ENCODE measurements at places on chromosomes 12 and 14.
A peak's percentile ranks its signal among the peaks of the same experiment; 100 is the strongest.

- no peak for DNase-seq
Observed at GRCh38 chr14:51208982-51209381, 31.1 kb upstream of the TMX1 start.

- peak; percentile 22 for DNase-seq
Observed at GRCh38 chr12:1800401-1801302, 19.7 kb upstream of the LRTM2 start.

GRCh38 chr12:75622492-75622891 lies 111.1 kb upstream of the KRR1 start:
- no peak for DNase-seq

DNA sequence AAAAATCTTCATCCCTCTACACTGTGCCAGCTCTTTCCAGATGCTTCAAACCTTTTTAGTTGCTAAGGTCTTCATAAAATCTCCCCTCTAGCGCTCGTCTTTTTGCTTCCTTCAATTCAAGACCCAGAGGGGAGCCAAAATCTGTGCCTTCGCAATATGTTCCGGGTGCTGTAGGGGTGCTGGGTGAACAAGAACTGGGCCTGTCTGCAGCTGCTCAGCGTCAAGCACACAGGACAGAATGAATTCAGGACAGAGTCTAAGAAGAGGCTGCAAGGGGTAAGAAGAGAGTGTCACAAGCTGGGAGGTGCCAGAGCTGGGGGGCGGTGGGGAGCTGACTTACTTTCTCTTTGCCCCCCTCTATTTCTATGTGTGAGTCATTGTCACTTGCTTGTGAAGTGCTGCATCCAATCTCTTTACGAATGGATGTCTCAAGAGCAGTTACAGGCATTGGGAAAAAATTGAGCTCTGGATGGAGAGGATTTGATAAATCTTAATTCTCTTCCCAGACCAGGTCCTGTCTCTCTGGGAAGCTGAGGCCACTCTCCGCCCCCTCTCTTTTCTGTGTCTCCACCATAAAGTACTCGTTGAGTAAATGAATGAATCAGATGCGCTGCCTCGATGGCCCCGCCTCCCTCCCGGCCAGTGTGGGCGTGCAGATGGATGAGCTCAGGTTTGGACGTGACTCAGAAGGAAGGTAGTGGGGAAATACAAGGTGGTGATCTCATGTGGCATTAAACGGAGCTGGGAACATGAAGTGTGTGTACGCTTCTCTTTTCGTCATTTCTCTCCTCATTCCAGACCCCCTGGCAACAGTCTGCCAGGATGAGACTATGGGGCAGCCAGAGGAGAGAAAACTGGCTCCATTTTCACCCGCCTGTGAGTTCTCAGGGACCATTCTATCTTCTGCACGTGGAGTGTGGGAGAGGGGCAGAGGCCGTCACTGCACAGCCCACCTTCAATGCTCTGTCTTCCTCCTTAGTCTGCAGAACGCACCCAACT lies 91.3 kb downstream of the TSPAN9 start:
- peak; percentile 77 for DNase-seq

GRCh38 chr14:89405712-89406111 lies 11.3 kb downstream of the FOXN3 start:
- no peak for DNase-seq

GRCh38 chr14:103443111-103443510 lies 57.9 kb downstream of the MARK3 start:
- DNase-seq: no peak
